ENCODE measurements at places on chromosomes 16 and 17. TPM values are rescaled to one million over a fixed set of nuclear protein-coding genes. Genes with fewer than 3 reads are reported as not detected.
A peak's percentile ranks its signal among the peaks of the same experiment; 100 is the strongest.

- peak; percentile 54 for DNase-seq
Observed at GRCh38 chr16:73058221-73058615, 10.3 kb upstream of the ZFHX3 start.

The TBC1D28 gene
- not detected for total RNA-seq

The CFAP97D1 gene
- not detected for total RNA-seq

GRCh38 chr16:84810518-84811273, 9.1 kb upstream of the CRISPLD2 start:
- DNase-seq, result peak; percentile 77

- DNase-seq, result peak; percentile 57
Observed at GRCh38 chr16:31093132-31093703, 1.4 kb downstream of the VKORC1 start.

DNA sequence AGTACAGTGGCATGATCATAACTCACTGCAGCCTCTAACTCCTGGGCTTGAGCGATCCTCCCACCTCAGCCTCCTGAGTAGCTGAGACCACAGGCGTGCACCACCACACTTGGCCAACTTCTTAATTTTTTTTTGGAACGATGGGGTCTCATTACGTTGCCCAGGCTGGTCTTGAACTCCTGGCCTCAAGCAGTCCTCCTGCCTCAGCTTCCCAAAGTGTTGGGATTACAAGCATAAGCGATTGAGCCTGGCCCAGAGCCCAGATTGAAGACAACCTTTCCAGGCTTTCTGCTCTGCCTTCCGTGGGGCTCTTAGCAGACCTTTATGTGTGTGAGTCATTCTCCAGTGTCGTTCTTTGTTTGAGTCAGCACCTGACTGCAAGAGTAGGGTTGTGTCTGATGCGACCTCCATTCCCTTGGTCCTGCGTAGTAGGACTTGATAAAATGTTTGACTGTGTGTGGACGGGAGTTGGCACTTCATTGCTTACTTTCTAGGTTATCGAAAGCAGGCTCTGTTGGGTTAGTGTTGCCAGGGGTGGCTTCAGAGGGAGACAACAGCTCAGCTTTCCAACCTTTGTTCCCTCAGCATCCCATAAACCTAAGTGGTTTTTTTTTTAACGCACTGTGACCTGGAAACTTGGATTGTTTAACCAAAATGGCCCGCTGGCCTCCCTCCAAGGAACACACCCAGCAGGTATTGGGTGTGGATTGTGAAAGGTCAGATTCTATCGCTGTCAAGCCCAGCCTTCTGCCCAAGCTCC, 26.4 kb downstream of the EEF2K start:
- DNase-seq, result peak; percentile 39

GRCh38 chr16:56938664-56939513, 6.9 kb downstream of the HERPUD1 start:
- no peak for DNase-seq

The SYCE1L gene
- not detected for total RNA-seq

Measured in Daoy (cell line).